LoVo (cell line): ENCODE measurements at places on chromosomes 11 and 22.

- DNase-seq, result no peak
Observed at GRCh38 chr11:34570584-34570983, 50.3 kb upstream of the EHF start.

- DNase-seq, result peak; percentile 91
Observed at GRCh38 chr11:12066056-12066798, 44.2 kb upstream of the MICAL2 start.

DNA sequence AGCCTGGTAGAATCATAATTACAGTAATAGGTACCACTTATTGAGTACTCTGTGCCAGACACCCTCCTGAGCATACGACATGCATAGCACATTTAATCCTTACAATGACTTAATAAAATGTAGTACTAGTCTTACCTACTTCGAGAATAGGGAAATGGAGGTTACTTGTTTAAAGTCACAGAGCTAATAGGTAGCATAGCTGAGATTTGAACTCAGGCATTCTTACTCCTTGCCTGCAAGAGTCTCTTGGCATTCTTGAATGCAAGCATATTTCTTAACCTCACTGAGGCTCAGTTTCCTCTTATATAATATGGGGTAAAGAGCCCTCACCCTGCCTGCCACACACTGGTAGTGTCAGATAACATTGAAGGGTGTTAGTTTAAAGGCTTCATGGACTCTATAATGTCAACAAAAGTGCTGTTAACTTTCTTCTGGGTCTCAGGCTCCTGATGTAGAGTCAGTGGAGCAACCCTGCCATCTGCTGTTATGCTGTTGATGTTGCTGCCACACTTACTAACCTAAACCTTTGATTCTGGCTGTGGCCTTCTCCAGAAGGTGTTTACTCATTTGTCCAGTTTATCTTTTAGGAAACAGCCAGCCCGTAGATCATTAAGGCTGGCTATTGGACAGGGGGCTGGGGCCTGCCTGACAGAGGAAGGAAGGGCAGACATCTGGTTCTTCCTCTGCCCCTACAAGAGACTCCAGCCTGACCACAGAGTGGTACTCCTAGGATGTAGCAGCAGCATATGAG is 18.9 kb downstream of the LIMK2 start:
- DNase-seq, result no peak

DNA sequence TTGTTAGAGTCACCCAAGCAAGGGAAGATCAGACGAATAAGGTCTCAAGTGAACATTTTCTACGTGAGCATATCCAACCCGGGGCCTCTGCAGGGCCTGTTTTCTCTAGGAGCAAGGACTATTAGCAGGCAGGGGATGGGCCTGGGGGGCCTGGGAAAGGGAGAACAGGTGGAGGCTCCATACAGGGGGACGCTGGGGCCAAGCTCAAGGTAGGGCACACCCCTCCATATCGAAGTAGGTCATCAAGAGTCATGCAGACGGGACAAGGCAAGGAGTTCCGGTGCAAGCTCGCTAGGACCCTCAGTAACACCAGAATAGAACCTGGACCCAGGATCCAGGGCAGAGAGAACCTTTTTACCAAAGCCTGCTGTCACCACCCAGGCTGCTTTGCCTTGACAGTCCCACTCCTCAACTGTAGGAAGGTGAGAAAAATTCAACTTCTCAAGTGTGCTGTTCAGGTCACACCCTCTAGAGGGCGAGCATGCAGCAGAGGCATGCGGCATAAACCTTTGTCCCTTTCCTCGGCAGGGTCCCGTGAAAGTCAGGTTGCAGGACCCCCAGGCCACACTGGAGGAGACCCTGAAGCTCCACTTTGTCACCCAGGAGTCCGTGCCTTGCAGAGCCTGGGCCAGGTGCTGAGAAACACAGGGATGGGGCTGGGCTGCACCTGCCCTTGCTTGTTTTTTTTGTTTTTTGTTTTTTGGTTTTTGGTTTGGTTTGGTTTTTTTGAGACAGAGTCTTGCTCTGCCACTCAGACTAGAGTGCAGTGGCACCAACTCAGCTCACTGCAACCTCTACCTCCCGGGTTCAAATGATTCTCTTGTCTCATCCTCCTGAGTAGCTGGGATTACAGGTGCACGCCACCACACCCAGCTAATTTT is 8.6 kb upstream of the APOBEC3B start:
- no peak for DNase-seq

GRCh38 chr22:28018461-28018927 is 99.4 kb upstream of the PITPNB start:
- no peak for DNase-seq

GRCh38 chr11:104895634-104896033 is 2.6 kb downstream of the CASP12 start:
- no peak for DNase-seq
